ENCODE measurements at places on chromosomes 13 and 19.

GRCh38 chr19:48552406-48553322, 692 bp downstream of the SULT2B1 start:
- no peak for DNase-seq

DNA sequence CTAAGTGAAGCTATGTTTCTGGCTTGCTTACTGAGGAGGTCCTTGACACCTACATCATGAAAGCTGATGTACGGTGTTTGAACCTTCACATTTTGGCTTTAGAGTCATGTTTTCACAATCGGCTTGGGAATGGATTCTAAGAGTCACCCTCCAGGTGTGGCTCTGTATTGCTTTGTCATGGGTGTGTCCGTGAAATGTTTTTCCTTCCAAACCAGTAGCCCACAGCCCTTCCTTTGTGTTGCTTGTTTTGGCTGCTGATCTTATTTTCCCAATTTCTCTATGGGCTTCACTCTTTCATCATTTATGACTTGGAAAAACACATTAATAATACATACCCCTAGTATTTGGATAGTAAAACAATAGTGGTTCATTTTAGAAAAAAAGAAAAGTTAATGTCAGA, 240.6 kb downstream of the GGACT start:
- DNase-seq = no peak

DNA sequence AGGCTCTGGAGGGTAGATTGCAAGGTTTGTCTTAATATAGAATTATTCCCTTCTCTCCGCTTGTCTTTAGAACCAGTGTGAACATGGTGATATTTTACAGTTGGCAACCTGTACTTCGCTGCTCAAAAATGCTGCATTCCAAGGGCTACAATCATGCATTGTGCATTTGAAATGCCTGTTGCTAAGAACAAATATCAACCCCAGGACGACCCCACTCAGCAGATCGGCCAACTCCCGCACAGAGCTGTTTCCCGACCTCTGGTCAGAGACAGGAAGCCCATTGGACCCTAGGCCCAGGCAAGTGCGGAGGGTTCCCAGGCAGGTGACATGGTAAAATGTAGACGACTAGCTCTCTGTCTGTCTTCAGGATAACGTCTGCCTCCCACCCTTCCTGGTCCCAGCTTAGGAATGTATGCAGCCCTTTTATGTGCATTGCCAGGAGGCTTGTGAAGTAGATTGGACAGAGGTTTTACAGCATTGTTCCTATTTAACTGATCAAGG, 263.5 kb downstream of the FOXO1 start:
- DNase-seq = no peak

DNA sequence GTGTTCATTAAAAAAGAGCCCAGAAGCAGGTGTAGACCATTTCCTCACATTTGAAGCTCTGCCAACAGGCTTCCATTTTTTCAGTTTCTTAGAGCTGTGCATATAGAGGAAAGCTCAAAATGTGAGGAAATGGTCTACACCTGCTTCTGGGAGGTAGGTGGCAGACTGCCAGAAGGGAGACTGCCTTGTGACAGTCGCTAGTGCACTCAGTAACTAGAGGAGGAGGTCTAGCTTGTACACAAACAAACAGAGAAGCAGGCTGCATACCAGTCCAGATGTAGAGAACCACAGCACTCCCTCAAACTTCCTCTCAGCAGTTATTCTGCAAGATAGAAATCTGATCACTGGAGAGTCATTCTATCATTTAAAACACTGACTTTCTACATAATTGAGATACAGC, 800.2 kb downstream of the EFNB2 start:
- no peak for DNase-seq

DNA sequence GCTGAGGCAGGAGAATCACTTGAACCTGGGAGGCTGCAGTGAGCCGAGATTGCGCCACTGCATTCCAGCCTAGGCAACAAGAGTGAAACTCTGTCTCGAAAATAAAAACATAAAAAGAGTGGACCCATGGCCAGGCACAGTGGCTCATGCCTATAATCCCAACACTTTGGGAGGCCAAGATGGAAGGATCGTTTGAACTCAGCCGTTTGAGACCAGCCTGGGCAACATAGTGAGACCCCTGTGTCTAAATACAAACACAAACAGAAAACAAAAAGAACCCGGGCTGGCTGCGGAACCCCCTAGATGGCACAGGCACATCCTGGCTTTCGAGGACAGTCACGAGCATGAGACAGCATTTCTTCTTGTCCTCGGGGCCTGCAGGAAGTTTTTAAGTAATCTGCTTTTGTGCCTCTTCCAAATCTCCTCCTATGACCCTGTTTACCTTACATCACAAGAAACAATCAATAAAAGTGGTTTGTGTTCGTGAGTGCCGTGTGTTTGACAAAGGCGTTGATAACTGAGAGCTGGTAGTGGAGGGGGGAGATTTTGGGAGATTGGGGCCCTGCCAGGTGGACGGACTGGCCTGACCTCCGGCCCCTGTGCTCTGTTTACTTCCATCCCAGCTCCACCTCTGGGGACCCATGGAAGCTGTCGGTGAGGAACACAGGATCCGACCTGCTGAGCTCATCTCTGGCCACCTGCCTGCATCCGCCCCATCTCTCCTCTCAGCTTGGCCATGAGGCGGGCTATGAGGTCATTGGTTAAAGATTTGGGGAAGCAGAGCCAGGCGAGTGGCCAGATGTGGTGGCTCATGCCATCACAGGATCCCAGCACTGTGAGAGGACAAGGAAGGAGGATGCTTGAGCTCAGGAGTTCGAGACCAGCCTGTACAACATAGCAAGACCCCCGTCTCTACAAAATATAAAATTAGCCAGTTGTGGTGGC, 5.9 kb upstream of the GDF15 start:
- no peak for DNase-seq

- peak; percentile 18 for DNase-seq
Measured at GRCh38 chr13:48578516-48579164, 45.8 kb upstream of the RCBTB2 start.

DNA sequence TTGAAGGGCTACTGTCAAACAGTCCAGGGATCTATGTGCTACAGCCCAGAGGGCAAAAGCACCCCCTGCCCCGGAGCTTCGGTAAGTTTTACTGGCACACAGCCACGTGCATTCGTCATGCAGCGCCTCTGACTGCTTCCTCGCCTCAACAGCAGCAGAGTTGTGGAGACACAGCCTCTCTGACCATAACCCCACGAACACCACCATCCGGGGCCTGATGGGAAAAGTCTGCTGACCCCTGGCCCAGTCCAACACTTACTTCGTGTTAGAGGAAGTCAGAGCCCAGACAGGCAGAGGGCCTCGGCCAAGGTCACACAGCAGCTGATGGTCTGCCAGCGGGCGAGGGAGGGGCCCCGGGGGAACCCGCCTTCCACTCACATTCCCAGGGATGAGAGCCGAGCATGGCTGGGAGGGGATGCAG, 5.1 kb downstream of the CBARP start:
- peak; percentile 45 for DNase-seq

DNA sequence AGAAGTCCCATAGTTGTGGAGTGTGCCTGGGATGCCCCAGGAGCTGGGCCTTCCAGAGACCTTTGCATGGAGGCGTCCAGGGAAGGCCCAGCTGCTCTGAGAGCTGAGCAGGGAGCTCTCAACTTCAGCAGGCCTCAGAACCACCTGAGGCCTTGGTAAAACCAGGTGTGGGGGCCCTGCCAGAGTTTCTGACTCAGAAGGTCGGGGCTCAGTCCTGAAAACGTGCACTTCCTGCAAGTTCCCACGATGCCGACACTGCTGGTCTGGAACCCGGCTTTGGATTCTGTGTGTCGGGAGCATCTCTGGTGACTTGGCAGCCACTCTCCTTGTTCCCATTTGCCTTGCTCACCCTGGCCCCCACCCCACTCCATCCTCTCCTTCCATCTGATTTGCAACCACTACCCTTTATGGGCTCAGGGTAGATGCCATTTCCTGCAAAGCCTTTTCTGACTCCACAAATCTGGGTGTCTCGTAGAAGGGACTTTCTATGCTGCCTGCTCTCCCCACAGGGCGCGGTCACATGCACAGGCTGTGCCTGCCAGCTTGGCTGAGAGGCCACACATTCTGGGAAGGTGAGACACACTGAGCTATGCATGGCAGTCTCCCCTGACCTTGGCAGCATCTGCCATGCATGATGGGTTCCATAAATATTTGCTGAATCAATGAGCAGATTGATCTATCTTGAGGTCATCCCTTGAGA, 244.7 kb downstream of the COL4A1 start:
- no peak for DNase-seq

- peak; percentile 13 for DNase-seq
Measured at GRCh38 chr13:112842343-112842856, 126.6 kb upstream of the MCF2L start.

DNA sequence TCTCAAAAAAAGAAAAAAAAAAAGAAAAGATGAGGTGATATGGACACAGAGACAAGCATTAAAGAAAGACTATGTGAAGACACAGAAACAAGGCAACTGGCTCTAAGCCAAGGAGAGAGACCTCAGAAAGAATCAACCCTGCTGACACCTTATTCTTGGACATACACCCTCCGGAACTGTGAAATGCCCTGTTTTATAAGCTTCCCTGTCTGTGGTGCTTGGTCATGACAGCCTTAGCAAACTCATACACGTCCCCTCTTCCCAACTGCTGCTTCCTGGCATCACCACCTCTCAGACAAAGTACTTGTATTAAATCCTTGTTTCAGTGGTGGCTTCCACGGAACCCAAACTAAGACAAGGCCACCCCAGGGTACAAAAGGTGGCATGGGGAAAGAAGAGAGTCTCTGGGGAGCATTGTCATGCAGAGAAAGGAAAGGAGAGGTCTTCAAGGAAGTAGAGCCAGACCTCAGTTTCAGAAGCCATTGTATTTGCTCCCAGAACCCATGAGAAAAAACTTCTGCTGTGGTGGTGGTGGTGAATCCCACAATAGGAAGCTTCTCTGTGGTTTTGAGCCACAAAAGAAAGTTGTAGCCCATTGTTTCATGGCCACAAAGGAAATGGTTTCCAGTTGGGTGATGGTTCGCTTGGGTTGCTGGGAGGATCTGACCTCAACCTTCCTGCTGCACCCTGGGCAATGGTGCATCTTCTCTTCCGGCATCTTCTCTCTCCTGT, 16.3 kb upstream of the TSPAN16 start:
- no peak for DNase-seq

DNA sequence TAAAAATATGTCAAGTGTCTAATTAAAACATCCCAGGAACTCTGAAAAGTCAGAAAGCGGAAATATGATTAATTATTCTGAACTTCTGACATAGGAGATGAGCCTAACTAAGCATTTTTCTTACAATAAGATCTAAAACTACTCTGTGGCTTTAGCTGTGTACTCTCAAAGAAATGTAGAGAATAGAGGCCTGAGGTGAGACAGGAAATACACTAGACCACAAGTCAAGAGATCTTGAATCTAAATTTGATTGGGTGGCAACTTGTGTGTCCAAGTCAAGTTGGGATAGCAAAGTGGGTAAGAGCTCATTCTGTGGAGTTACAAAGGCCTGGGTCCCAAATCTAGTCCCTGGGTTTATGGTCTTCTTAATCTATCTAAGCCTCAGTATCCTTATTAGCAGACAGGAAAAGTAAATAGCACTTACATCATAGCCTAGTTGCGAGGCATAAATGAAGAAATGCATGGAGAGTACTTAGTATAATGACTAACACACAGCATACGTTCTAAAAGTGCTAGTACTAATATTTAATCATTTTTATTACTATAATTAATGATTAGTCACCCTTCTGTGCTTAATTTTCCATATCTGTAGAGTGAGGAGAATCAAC, 9.4 kb upstream of the LRRC63 start:
- DNase-seq = no peak

GRCh38 chr13:83057119-83057518, 825.2 kb downstream of the SLITRK1 start:
- no peak for DNase-seq

DNA sequence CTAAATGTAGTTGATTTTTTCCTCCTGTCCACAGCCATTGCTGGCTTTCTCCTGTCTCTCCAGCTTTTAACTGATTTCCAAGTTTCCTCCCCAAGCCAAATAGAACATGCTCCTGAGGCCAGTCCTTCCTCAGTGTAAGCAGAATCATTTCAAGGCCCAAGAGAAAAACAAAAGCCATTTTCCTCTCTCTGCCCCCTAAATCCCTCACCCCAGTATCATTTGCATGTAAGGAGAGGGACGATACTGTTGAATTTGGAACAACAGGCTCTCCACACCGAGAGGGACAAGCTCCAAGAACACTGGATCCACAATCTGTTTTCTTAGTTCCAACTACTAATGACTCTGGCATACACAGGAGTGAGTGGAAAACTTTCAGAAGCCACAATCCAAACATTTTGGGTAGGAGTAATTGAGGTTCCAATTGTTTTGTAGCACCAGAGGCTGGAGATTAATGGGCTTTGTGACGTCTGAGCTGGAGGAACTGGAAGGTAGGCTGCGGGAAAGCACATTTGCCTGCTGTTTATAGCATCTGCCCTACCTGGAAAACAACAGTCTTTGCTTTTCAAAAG, 156.8 kb downstream of the FLT1 start:
- DNase-seq = no peak

Measured in NAMALWA (cell line).